Kidney glomerular epithelial cell (primary cell): ENCODE measurements at places on chromosomes 5 and 9.
A peak's percentile ranks its signal among the peaks of the same experiment; 100 is the strongest.

GRCh38 chr5:118290204-118290603 is 698.1 kb downstream of the DTWD2 start:
- no peak for DNase-seq

- no peak for DNase-seq
These were observed 47.0 kb downstream of the IQGAP2 start for GRCh38 chr5:76450054-76450453.

GRCh38 chr9:97479496-97480159 is 21.8 kb upstream of the TMOD1 start:
- no peak for DNase-seq

DNA sequence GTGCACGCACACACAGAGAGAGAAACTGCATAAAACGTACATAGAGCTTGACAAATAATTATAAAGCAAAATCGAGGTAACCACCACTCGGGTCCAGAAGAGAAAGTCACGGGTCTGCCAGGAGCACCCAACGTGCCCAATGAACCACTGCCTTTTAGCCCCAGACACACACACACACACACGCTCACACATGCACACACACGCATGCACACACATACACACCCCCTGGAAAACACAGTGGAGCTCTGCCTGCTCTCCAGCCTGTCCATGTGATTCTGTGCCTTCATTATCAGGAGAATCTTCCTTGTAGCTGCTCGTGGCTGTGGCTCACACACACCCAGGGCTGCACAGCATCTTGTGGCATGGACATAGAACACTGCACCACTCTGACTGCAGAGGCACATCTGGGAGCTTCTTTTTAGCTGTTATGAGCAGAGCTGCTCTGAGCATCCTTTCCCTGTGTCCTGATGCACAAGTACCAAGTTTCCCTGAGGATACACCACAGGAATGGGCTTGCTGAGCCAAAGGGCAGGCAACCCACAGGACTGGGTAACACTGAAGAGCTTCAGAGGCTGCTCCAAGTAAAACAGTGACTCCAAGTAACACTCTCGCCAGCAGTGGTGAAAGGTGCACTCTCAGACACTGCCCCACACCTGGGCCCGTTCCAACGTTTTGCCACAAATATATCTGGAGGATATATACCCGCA is 58.9 kb downstream of the CAMSAP1 start:
- DNase-seq, result no peak

- DNase-seq, result no peak
These were observed 569.8 kb downstream of the TLE1 start for GRCh38 chr9:81119591-81119990.

DNA sequence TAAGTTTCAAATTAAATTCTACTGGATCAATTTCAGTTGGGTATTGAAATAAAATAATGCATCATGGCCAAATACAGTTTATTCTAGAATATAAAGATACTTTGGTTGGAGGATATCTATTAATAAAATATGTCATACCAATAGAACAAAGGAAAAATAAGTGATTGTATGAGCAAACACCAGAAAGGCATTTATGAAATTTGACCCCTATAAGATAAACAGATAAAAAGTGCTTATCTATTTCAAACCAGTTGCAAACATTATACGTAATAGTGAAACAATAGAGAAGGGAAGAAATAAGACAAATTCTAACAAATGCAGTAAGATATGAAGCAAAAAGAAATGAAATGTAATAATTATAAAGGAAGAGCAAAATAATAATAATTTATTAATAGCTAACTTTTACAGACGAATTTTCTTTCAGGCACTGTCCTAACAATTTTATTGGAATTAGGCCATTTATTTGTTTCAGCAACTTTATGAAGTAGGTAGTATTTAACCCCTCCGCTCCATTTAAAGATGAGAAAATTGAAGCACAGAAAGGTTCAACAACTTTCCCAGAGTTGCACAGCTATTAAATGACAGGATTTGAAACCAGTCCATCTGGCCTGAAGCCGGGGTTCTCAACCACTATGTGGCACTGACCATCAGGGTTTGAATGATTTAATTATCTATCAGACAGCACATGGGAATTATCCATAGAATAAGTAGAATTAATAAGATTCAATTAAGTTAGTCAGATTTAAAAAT is 20.8 kb downstream of the ANKRD55 start:
- no peak for DNase-seq

DNA sequence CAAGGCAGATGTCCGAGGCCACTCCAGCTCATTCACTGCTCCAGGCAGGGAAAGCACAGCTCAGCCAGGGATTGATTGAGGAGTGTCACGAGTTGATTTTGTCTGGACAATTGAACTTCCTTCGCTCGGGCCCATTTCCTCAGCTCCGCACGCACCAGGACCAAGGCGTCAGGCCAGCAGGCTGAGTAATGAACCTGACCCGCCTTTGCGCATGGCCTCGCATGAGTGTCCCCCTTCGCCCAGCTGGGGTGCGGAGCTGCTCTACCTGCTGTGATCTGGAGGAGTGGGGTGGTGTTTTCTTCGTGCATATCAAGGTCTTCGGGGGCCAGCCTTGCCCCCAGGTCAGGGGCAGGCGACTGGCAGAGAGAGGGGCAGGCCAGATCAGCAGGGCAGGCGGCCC is 44.0 kb downstream of the VAV2 start:
- DNase-seq, result no peak

- DNase-seq, result no peak
These were observed 387.8 kb downstream of the GADD45G start for GRCh38 chr9:89992326-89993198.

- DNase-seq, result no peak
These were observed 21.9 kb upstream of the CNOT6 start for GRCh38 chr5:180472269-180472668.

- DNase-seq, result no peak
These were observed 48.8 kb downstream of the ACER2 start for GRCh38 chr9:19457693-19458009.

DNA sequence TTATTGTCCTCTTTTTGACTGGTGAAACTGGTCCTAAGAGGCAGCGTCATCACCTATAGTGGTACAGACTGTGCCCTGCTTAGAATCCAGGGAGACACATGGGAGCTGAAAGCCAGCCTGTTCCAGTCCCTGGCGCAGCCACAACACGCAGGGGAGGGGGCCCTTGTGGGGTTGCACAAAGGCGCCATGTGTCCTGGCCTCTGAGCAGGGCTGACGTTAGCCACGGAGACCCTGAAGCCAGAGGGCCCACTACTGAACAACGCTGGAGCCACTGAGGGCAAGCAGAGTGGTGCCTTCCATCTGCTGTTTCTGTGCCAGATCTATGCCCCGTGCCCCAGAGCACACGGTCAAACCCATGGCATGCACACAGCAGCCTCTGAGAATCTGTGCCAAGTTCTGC is 147.3 kb downstream of the ACTL7B start:
- DNase-seq, result no peak

DNA sequence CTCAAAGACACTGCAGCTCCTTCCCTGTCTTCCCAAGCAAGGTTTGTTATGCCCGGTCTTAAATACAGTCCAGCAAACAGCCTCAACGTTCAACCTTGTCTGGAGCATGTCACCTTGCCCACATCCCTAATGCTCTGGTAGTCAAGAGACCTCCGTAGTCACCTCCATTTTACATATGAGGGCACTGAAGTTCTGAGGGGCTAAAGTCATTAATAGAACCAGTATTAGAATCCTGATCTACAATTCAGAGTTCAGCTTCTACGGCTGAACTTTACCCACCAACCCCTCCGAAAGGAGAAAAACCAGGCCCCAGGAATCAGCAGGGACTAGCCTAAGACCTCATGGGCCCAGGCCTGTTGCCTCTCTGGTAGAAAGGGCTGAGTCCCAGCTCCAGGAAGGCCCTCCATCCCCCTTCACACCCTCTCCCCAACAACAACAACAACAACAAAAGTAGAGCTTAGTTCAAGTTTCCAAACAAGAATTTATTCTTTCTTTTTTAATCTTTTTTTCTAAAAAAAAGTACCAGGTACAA is 795 bp upstream of the STOML2 start:
- DNase-seq, result no peak

- peak; percentile 96 for DNase-seq
These were observed 660.8 kb downstream of the TLE1 start for GRCh38 chr9:81028504-81028903.

DNA sequence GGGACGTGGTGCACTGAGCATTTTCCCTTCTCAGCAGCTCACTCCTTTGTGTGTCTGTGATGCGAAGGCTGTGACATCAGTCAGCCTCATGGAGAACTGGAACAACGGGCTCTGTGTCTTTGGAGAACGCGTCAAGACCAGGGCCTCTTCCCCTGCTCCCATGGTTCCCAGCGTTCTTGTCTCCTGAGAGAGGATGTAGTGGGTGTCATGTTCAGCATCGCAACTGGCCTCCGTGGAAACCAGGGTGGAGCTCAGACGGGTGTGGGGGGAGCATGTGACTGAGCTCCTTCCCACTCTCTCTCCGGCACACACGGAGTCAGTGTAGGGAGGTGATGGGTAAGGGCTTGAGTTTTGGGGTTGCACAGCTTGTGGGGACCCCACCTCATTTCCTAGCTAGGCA is 59.7 kb downstream of the TENT4A start:
- DNase-seq, result no peak

DNA sequence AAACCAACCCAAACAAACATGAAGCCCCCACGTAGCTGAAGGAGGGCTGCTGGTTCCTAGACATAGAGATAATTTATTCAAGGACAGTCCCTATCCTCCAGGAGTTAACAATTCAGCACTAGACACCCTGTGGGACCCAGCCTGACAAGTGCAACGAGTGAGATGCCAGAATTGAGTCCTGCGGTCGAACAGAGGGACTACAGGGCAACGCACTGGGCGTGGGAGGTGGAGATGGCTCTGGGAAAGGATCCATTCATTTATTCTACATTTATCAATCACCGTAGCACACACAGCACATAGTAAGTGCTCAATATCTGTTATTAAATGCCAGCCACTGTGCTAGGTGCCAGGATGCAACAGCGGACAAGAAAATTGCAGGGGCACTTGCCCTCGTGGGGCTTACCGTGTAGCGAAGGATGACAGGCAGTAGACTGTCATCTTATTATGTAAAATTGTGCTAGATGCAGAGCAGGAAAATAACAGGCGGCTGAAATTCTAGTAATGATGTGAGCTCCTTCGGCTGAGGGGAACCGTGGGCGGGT is 855 bp upstream of the ARHGAP26 start:
- no peak for DNase-seq

- DNase-seq, result no peak
These were observed 1544.9 kb upstream of the WWC1 start for GRCh38 chr5:166746506-166746905.

- no peak for DNase-seq
These were observed 61.1 kb downstream of the MED10 start for GRCh38 chr5:6317116-6317798.

DNA sequence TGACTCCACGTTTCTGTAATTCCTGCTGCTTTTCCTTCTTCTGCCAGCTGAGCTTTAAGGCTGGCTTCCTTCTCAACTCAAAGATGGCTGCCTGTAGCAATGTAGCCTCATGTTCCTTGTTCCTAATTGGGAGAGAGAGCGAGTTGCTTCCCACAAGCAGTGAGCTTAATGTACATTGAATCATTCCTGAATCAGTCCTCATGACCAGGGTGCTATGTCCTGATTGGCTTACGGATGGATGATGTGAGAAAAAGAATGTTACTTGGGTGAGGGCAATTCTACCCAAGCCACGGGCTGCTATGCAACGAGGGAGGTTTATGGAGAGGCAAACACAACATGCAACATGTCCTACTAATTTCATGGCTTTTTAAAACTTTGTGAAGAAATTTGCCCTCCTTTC is 356.2 kb downstream of the RASEF start:
- DNase-seq, result no peak

DNA sequence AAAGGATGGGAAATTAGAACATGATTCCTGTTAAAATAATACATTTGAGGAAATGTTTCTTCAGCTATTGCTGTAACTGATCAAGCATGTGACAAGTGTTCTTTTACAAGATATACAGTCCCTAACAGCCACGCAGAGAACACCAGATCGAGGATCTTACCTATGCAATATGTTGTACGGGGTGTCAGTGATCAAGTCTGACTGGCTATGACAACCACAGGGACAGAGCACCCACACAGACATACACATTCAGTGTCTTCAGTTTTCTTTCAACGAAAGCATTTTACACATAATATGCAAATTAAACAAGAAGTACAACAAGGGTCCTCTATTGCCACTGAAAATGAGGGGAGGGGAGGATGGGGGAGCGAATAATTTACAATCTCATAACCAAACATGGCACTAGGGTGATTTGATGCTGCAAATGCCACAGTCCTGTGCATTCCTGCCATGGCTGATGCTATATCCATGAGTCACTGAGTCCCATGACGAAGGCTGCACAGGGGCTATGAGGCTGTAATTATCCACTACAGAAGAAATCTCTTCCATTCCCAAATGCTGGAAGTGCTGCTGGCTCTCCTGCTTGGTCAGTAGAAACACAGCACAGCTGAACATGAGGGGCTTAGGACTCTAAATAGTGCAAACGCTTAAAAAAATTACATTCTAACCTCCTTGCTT is 118.2 kb downstream of the KLHL3 start:
- DNase-seq, result no peak

DNA sequence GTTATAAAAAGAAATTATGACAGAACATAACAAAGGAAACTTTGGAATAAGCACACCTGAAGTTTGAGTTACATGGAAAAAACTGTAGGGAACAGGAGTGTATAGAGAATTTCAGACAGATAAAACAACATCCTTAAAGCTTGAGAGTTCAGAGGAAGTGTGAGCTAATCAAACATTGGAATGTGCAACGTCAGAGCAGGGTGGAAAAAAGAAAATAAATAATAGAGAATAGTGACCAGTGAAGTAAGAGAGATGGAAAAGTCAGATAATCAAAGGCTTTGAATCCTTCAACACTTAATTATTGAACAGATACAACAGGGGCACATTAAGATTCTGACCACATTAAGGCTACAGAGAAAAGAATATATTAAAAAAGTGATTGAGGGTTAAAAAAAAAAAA is 128.5 kb upstream of the CDH10 start:
- no peak for DNase-seq

DNA sequence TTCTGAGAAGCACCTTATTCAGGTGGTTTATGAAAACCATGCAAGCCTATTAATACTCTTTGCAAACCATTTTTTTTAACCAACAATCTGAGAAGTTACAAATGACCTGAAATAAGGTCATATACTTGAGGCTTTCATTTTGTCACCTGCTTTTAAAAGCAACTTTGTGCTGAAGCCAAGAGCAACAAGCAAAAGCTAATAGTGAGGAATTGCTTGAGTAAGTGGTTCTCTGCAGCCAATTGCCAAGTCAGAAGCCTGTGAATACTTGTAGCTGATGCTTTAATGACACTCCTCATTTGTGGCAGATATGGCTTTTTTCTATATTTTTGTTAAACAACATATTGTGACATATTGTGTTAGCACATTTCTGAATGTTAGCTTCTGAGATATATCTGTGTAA is 126.7 kb upstream of the ZNF608 start:
- DNase-seq, result no peak

GRCh38 chr9:6584881-6585597 is 60.5 kb downstream of the GLDC start:
- DNase-seq, result peak; percentile 41

DNA sequence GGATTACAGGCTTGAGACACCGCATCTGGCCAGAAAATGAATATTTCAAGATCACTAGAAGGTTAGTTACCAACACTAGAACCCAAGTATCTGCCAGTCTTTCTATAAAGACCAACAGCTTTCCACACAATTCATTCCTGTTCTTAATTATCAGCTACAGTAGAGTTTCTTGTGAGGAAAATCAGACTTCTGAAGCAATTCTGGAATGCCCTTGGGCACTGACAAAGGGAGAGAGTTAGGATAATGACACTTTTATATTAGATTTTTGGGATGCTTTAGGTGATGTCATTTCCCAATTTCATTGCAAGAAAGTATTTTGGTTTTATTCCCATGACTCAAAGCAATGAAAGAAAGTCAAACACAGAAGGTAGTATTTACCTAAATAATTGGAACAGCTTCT is 497.0 kb upstream of the TUSC1 start:
- no peak for DNase-seq
